ENCODE measurements at places on chromosomes 2 and 18. TPM values are rescaled to one million over a fixed set of nuclear protein-coding genes. Genes with fewer than 3 reads are reported as not detected.

Gene GCG
- total RNA-seq: 0.29 TPM

Gene FOXI3
- total RNA-seq: not detected

Gene SLC5A7
- not detected for total RNA-seq

Gene THADA
- 32.6 TPM for total RNA-seq

Gene SERPINB2
- total RNA-seq: 12.5 TPM

Gene KLHL29
- total RNA-seq: 17.9 TPM

Gene HDHD2
- total RNA-seq: 21.0 TPM

DNA sequence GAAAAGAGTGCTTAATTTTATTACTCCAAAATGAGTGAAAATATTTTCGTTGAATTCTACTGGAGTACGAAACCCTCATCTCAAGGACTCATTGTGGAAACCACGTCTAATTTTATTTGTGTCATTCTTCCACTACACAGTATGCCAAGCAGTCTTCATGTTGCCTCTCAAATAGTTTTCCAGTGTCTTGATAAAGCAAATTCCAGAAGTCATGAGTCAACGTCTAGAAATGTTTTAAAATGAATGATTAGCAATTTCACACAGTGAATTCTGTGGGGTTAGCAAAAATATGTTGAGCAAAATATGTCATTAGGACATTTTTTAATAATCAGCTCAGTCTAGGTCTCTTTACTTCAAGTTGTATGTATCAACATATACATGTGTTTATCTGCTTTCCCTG is 865.5 kb downstream of the DSC3 start:
- H3K36me3 ChIP-seq: no peaks in the 10 kb centered on the region
- H3K4me3 ChIP-seq: no peak overlapping the region

DNA sequence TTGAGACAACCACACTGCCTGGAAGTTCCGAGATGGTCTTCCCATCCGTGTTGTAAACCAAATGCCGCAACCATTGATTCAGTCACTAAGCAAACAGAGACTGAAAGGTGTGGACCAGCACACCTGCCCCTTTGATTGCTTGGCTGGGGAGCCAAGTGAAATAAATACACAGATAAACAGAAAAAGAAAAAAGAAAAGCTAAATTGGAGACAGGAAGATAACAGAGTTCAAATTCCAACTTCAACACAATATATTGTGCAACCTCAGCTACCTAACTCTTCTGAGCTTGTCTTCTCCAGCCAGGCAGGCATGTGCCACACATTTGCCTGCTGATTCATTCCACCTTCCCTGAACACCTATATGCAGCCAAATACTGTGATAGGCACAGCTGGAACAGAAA is 110.9 kb downstream of the PID1 start:
- no peaks in the 10 kb centered on the region for H3K36me3 ChIP-seq
- H3K4me1 ChIP-seq: no peaks in the 10 kb centered on the region
- DNase-seq: no peak
- no peak overlapping the region for H3K4me3 ChIP-seq

GRCh38 chr2:63735931-63736330 is 105.8 kb upstream of the UGP2 start:
- H3K36me3 ChIP-seq: no peaks in the 10 kb centered on the region
- no peaks in the 10 kb centered on the region for H3K4me1 ChIP-seq
- H3K4me3 ChIP-seq: no peak overlapping the region
- DNase-seq: no peak

GRCh38 chr2:232981356-232981755 is 31.7 kb downstream of the NGEF start:
- DNase-seq: no peak
- no peak overlapping the region for H3K27ac ChIP-seq
- no peaks in the 10 kb centered on the region for H3K4me1 ChIP-seq
- no peak overlapping the region for H3K4me3 ChIP-seq
- no peaks in the 10 kb centered on the region for H3K36me3 ChIP-seq

DNA sequence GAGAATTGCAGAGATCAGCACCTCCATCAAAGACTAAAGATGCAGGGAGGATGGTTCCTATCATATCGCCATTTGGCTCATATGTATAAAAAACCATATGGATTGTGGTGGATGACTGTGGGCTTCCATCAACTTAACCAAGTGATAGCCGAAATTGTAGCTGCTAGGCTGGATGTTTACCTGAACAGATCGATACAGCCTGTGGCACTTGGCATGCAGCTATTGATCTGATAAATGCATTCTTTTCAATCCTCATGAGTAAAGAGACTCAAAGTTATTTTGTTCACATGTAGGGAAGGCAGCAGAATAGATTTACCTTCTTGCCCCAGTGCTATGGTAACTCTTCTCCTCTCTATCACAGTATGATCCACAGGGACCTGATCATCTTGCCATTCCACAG is 18.5 kb downstream of the CHCHD5 start:
- H3K36me3 ChIP-seq: no peaks in the 10 kb centered on the region
- DNase-seq: no peak
- no peak overlapping the region for H3K4me3 ChIP-seq
- H3K4me1 ChIP-seq: no peaks in the 10 kb centered on the region
- no peaks in the 10 kb centered on the region for H3K27me3 ChIP-seq

DNA sequence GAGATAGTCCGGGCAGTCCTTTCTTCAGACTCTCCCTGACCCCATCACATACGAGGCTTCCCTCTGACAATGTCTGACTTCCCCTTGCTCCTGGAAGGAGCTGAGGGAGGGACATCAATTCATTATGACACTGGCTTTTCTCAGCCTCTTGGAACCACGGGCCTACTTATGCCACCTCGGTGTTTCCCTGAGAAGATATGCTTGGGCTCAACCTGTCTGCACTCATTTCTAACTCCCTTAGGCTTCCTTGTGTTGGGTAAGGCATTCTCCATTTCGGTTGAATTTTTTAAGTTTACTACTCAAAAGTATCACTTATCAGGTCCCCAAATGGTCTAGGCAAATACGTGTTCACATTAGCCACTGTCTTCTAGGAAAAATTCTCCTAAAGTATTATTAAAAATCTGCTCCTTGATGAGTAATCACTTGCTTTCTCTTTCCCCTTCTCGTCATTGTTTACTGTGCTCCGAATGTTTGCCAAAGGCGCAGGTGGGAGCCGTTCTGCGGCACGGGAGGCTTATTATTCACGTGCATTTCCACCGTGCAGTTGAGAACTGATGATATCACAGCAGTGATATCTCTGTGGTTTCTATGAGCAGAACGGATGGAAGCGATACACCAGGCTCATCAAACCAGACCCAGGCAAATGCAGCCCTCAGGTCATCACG is 33.1 kb downstream of the ARL4C start:
- no peak for DNase-seq
- no peaks in the 10 kb centered on the region for H3K27me3 ChIP-seq
- H3K4me1 ChIP-seq: no peaks in the 10 kb centered on the region

GRCh38 chr2:151975460-151976414 is 123.1 kb downstream of the CACNB4 start:
- no peak for DNase-seq
- H3K4me3 ChIP-seq: no peak overlapping the region
- H3K27ac ChIP-seq: no peak overlapping the region
- H3K4me1 ChIP-seq: peaks cover 10% of the 10 kb centered on the region

GRCh38 chr2:8355102-8355859 is 326.6 kb upstream of the ID2 start:
- peaks cover 3% of the 10 kb centered on the region for H3K4me1 ChIP-seq
- no peak overlapping the region for H3K27ac ChIP-seq
- H3K27me3 ChIP-seq: no peaks in the 10 kb centered on the region

DNA sequence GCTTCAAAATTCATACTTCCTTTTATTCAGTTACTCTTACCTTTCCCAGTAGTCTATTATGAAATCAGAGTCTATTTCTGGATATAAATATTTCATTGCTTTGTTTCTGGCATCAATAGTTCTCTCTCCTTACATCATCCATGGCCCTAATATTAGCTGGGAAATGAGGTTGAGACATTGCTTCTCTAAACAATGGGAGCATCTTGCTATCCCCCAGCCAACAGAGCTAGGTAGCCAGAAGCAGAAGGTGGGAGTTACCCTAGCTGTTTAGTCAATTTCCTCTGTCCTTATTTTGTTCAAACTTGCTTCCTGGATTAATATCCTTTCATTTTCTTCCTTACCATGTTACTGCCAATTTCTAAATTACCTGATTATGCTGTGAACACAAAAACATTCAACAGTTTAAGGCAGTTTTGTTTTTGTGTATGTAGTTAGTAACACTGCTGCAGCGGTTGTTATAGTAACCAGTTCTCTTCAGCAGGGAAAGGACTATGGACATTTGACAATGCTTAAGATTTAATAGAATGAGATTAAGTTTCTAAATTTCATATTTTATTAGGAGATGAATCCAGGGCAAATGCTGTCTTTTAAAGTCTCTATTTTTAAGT is 160.5 kb upstream of the KCNJ3 start:
- H3K27ac ChIP-seq: no peak overlapping the region
- no peak overlapping the region for H3K4me3 ChIP-seq
- no peaks in the 10 kb centered on the region for H3K4me1 ChIP-seq
- H3K27me3 ChIP-seq: no peaks in the 10 kb centered on the region
- DNase-seq: no peak

DNA sequence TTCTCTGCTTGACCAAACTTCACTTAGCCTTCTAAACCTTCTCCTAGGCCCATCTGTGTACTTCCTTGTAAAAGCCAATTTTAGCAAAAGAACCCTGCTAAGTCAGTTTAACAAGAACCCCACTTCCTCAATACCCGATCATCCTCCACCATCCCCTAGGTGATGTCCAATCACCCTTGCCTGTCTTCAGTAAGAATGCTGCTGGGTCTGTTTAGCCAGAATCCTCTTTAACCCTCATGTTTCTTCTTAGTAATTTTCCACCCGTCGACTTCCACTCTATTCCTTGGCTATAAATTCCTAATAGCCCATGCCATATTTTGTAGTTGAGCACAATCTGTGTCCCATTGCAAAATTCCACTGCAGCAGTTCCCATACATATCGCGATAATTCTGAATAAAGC is 780.0 kb upstream of the RAB6C start:
- no peak overlapping the region for H3K27ac ChIP-seq
- H3K4me3 ChIP-seq: no peak overlapping the region
- no peaks in the 10 kb centered on the region for H3K4me1 ChIP-seq
- H3K27me3 ChIP-seq: no peaks in the 10 kb centered on the region

- no peak overlapping the region for H3K4me3 ChIP-seq
- no peaks in the 10 kb centered on the region for H3K36me3 ChIP-seq
- no peak for DNase-seq
- H3K4me1 ChIP-seq: peaks cover 14% of the 10 kb centered on the region
These were observed 5.6 kb downstream of the HAAO start for GRCh38 chr2:42786561-42787345.

DNA sequence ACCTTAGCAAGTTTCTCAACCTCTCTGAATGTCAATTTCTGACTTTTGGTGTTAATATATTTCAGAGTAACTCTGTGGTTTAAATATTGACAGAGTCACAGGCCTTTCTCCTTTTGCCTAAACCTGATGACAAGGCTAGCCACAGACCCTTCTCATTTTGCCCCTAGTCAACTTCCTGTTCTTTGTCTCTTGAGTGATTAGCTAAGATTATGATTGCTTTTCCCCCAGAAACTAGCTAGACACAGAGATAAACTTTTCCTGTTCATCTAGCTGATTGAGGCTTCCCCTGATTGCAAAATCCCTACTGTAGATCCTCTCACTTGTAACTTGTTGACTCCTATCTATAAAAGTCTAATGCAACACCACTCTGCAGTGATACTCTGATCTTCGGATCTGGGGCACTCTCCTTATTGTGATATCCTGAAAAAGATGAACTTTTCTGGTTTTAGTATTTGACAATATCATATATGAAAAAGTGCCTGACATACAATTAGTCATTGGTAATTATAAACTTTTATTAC is 241.4 kb downstream of the ZNF385B start:
- H3K4me1 ChIP-seq: no peaks in the 10 kb centered on the region
- no peak for DNase-seq

DNA sequence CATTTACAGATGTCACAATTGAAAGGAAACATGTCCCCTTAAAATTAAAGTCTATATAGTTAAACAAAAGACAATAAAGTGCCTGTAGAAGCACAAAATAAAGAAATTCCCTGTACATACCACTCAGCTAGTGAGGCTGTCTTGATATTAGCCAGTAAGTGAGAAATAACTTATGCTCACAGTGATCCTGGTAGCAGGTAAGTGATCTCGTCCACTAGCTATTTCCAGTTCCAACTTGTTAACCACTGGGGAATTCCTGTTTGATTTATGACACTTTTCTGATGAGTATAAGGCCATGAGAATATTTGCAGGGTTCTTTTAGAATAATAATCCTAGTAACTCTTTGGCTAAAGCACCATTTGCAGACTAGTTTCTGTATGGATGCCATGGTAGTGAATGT is 127.9 kb upstream of the PGAP1 start:
- H3K36me3 ChIP-seq: peaks cover 2% of the 10 kb centered on the region
- no peak overlapping the region for H3K4me3 ChIP-seq
- H3K4me1 ChIP-seq: no peaks in the 10 kb centered on the region
- DNase-seq: no peak
- H3K27me3 ChIP-seq: no peaks in the 10 kb centered on the region

GRCh38 chr2:172293952-172294351 is 133.4 kb upstream of the ITGA6 start:
- H3K27me3 ChIP-seq: no peaks in the 10 kb centered on the region
- H3K27ac ChIP-seq: no peak overlapping the region
- H3K4me3 ChIP-seq: no peak overlapping the region
- no peaks in the 10 kb centered on the region for H3K36me3 ChIP-seq
- DNase-seq: no peak

DNA sequence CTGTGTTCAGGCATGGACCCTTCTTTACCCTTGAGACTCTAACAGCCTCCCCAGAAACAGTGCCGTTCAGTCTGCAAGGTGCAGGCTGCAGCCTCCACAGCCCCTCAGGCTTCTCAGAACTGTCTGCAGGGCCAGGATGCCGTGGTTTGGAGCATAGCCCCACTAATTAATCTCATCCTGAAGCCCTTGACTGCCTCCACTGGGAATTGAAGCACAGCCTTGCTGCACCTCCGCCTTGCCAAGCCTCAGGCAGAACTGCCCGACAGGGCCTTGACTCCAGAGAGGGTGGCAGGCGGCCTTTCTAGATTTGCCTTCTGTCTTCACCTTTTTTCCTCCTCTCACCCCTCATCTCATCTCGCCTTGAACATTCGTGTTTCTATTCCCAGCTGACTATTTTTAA is 119.8 kb downstream of the NRP2 start:
- H3K27ac ChIP-seq: no peak overlapping the region
- H3K4me3 ChIP-seq: no peak overlapping the region

GRCh38 chr2:19738707-19739106 is 163.1 kb downstream of the TTC32 start:
- no peaks in the 10 kb centered on the region for H3K36me3 ChIP-seq
- H3K4me1 ChIP-seq: no peaks in the 10 kb centered on the region
- no peak overlapping the region for H3K27ac ChIP-seq
- DNase-seq: no peak
- H3K27me3 ChIP-seq: no peaks in the 10 kb centered on the region

GRCh38 chr2:224570328-224570993 is 14.7 kb downstream of the CUL3 start:
- H3K27ac ChIP-seq: no peak overlapping the region
- no peaks in the 10 kb centered on the region for H3K27me3 ChIP-seq
- peaks cover 8% of the 10 kb centered on the region for H3K36me3 ChIP-seq
- no peak overlapping the region for H3K4me3 ChIP-seq
- peaks cover 7% of the 10 kb centered on the region for H3K4me1 ChIP-seq

Data from GM12878 (cell line).